Suppressor macrophage treated with lipopolysaccharide for 4 hours (primary cell): ENCODE measurements at places on chromosomes 11 and 22.
A peak's percentile ranks its signal among the peaks of the same experiment; 100 is the strongest.

DNA sequence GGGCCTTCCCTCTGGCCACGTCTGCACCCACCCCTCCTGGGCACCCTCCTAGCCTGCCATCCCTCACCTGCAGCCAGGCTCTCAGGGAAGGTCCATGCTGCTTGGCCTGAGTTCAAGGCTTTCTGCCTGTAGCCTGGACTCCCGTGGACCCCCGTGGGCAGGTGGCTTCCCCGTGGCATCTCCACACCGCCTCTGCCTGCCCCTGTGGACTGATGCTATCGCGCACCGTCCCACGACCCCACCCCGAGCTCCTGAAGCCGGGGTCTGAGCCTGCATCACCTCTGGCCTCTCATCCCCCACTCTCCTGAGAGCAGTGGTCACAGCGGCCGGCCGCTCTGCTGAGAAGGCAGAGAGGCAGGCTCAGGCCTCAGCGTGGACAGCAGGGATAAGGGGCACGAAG lies 4.5 kb downstream of the IFITM5 start:
- no peak for DNase-seq

- DNase-seq, result peak; percentile 38
Measured at GRCh38 chr11:3058753-3059664, 1.8 kb upstream of the CARS1 start.

GRCh38 chr11:109856928-109857327 lies 236.3 kb upstream of the ZC3H12C start:
- peak; percentile 6 for DNase-seq

GRCh38 chr11:66888282-66888681 lies 31.4 kb downstream of the LRFN4 start:
- DNase-seq, result no peak

GRCh38 chr22:43911351-43911750 lies 12.3 kb upstream of the PNPLA3 start:
- no peak for DNase-seq

DNA sequence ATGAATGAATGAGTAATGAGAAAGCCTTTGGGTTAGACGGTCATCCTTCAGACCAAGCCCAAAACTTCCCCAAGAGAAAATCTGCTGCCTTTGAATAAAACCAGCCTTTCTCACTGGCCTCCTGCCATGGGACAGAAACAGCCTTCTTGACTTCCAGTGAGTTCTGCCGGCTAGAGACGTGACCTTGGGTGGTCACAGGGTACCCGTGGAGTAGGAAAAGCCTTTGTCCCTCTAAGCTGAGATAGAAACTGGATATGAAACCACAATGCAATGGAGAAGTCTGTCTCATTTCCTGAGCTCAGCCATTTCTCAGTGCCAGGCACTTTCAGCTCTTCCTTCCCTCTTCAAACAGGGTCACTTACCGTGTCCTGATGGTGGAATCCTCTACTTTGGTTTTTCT lies 21.2 kb upstream of the YWHAH start:
- DNase-seq, result peak; percentile 83

DNA sequence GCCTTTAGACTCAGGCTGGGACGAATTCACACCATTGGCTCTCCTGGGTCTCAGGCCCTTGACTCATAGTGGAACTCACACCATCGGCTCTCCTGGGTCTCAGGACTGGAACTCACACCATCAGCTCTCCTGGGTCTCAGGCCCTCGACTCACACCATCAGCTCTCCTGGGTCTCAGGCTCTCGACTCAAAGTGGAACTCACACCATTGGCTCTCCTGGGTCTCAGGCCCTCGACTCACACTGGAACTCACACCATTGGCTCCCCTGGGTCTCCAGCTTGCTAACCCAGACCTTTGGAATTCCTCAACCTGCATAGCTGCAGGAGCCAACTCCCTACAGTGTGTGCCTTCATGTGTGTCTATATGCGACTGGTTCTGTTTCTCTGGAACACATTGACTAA lies 56.7 kb downstream of the SHISAL1 start:
- no peak for DNase-seq

DNA sequence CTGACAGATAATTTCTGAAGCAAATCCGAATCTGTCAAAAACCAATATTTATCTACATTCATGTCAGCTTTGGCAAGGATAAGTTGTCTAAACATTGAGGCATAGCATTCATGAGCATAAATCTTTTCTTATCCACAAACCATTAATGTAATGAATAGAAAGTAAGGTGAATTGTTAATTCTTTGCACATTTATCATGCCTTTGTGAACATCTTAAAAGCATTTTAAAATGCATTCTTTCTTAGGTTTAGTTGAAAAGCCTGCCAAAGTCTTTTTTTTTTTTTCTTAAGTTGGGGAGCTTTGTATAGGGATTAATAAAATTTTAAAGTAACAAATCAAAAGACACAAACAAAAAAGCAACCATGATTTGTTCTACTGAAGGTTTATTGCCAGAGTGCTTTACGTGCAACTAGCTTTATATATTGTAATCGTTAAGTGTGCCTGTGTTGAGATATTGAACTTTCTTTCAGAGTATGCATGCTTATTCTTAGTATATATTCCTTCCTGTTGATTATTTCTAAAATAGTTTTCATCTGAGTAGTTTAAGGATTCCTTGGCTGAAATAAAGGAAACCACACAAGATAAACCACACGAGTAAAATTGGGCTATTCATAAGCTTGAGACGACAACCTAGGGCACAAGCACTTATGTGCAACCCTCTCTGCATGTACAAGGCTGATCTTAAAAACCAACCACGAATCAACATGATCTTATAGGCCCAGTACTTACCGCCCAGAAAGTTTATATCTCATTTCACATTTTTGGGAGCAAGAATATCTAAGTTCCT lies 1110.9 kb upstream of the CNTN5 start:
- no peak for DNase-seq

DNA sequence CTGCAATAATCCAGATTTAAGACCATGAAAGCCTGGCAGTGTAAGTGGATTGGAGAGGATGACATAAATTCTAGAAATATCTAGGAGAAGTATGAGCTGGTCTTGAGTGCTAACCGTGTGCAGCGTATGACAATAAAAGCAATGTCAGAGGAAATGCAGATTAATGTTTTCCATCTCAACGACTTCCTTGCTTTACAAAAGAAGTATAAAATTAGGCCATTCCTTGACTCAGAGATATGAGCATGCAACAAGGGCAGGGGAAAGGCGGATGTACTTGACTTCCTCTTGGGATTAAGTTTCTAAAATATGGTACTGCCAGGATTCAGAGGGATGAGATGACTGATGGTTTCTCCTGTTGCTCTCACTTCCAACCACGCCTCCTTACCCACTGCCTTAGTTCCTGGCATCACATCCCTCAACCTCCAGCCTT lies 32.3 kb downstream of the ADAMTS15 start:
- DNase-seq, result no peak

- DNase-seq, result no peak
Measured at GRCh38 chr22:29055192-29055830, 6.3 kb downstream of the C22orf31 start.

DNA sequence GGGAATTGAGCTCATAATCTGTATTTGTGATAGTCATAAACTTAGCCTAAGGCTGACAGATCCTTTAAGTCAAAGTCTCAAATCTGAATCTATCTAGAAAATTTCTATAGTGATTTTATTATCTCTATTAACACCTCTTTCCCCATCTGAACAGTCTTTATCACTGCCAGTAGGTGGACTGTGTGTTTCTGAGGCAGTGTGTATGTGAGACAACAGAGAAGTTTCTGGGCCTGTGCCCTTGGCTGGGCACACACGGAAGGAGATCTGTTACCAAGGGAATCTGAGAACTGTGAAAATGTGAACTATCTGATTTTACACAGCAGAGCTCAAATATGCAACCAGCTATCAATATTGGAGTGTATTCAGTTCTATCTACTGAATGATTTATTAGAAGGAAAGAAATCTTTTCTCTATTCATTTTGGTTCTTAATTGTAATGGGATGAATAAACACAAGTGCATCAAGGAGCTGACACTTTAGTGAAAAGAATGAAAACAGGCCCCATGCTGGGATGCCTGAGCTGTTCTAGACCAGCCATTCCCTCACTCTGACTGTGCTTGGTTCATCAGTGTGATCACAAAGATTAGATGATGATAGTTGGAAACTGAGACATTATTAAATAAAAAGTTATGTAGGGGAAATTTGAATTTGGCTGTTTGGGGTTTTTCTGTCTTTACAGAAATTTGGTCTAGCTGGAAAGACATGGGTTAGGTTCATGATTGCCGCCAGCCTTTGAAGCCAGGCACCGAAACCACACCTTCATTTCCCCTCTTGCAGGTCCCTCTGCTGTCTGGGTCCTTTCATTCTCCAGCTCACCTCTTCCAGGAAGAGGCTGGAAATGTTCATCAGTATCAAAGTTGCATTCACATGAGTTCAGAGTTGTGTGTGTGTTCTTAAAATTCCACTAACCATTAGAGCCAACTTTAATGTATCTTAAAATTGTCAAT lies 68.1 kb downstream of the LIF start:
- DNase-seq, result no peak

- no peak for DNase-seq
Measured at GRCh38 chr11:76702336-76703128, 32.0 kb upstream of the LRRC32 start.

- DNase-seq, result no peak
Measured at GRCh38 chr22:20141186-20142077, 9.4 kb downstream of the CCDC188 start.

GRCh38 chr22:19886605-19887255 lies 32.1 kb upstream of the GNB1L start:
- DNase-seq, result peak; percentile 94

GRCh38 chr11:78228467-78228866 lies 39.7 kb downstream of the USP35 start:
- peak; percentile 55 for DNase-seq

- no peak for DNase-seq
Measured at GRCh38 chr11:63901660-63902059, 15.3 kb downstream of the RCOR2 start.

DNA sequence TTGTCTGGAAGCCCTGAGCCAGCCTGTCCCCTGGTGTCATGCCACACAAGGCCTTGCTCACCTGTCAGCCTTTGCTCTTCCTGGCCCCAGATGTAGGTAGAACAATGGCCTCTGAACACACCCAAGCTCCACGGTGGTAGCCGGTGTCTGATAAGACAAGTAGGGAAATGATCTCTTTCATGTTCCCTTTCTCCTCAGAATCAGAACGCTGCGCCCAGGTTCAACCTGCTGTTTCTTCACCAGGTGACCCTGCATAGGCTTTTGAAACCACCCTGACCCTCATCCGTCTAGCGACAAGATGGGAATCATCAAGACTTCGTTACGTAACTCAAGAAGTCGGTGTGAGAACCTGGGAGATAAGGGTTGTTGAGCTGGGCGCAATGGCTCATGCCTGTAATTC lies 28.7 kb upstream of the YWHAH start:
- DNase-seq, result no peak

DNA sequence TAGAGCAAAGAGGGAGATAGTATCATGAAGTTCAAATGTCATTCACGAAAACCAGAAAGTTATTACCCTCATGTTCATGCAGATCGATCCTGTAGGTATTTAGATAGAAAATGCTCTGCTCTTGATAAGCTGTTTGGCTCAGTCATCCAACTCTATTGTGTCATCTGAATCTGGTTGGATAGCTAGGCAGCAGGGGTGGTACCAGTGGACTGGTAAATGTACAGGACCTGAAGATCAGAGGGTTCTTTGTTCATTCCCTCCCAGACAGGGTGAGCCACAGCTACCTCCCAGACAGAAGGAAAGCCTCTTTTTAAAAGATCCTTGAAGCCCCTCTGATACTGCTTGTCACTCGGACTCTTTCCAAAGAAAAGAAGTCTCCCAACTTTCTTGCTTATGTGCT lies 29.8 kb upstream of the DRD2 start:
- no peak for DNase-seq

GRCh38 chr22:41584881-41585280 lies 4.8 kb downstream of the PMM1 start:
- no peak for DNase-seq

DNA sequence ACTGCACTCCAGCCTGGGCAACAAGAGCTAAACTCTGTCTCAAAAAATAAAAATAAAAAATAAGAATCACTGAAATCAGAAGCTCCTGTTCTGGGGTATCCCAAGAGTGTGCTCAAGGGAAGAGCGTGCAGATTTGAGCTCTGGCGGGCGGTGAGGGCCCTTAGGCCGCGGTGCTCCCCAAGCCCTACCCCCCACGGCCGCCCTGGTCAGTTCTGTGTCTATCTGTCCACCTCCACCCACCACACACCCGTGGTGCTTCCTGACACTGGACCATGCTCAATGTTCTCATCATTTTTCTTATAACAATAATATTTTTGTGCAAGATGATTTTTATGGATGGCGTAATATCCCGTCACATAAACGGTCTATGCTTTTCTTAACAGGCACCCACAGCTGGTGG lies 71.1 kb downstream of the RTL6 start:
- DNase-seq, result no peak

DNA sequence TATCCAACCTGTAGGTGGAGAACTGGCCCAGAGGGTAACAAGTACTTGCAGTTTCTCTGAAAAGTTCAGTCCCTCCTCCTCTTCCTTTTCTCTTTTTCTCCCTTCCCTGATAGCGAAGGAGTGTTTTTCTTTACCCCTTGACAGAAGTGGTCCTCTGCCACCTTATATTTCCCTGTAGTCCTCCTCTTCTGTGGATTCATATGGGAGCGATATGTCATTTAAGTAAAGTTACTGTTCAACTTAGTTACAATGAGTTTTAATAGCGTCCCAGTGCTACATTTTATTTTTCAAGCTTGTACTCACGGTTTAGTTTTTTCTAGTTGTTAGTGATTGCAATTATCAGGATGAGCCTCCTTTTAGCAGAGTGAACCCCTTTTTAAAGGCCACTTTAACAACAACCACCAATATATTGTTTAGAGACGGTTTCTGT lies 1.4 kb downstream of the PCF11 start:
- DNase-seq, result no peak

- no peak for DNase-seq
Measured at GRCh38 chr11:71372693-71373657, 75.2 kb downstream of the DHCR7 start.

DNA sequence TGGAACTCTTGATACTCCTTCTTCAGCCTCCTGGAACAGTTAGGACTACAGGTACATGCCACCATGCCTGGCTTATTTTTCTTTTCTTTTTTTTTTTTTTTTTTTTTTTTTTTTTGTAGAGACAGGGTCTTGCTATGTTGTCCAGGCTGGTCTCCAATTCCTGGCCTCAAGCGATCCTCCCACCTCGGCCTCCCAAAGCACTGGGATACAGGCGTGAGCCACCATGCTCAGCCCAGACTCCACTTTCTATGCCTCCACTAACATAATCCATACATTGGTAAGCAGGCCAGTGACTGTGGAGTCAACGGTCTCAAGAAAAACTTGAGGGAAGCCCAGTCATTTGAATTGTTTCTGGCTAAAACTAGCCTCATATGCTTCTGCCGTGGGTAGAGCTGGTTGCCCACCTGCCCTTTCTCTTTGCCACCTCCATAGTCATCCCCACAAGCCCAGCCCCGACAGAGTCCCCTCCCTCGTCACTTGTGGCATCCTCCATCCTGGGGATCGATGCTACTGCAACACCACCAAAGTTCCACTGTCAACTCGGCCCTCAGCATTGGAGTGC lies 2.4 kb downstream of the SCN2B start:
- DNase-seq, result no peak
